ENCODE measurements at places on chromosomes 6 and 20.
A peak's percentile ranks its signal among the peaks of the same experiment; 100 is the strongest.

GRCh38 chr6:126429866-126430265, 90.0 kb downstream of the CENPW start:
- DNase-seq = no peak

DNA sequence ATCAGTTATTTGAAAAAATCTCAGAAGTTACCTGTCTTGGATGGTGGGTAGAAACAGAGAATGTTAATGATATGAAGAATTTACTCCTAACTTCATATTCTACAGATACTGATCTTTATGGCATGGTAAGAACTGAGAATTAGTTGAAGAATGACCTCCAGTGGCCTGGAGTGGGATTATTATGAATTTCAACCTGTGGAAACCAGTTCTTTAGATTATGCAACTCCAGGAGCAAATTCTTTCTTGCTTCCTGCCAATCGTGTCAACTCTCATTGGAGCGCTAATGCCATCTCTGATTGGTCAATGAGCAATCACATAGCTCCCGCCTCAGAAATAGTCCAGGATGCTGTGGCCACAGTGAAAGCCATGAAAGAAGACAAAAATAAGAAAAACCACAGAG, 40.6 kb downstream of the LYRM2 start:
- no peak for DNase-seq

DNA sequence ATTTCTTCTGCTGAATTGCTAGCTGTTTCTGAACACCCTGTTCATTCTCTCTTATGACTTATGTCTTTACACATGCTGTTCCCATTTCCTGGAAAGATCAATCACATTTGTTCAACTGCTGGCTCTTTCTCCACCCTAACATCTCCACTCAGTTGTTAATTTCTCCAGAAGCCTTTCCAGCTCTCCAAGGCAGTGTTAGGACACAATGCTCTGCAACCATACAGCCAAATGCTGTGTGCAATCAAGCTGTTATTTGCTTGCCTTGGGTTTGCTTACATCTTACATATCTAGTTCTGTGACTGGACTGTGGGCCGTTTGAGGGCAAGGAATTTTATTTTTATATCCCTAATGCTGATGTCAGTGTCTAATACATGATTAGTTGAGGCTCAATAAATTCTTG, 24.2 kb upstream of the CITED2 start:
- DNase-seq = no peak

GRCh38 chr6:141117874-141118273, 1014.9 kb upstream of the GJE1 start:
- no peak for DNase-seq

DNA sequence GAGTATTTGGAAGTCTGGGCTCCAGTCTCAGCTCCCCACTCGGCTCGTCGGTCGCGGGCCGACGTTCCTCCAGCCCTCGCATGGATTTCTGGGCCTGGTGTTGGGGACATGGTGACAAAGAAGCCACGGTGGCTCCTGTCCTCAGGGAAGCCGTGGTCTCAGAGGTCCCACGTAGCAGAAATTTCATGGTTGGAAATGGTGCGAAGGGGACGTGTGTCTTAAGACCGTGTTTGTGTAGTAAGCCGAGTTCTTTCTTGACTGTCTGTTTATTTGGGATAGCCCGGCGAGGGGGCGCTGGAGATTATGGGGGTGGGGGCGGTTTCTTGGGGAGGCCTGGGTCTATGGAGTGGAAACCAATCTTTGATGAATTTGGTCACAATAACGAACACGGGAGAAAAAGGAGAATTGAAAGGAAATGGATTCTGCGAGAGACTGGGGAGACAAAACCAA, 23.5 kb upstream of the MAP3K7 start:
- no peak for DNase-seq

- no peak for DNase-seq
Measured at GRCh38 chr6:56580271-56580670, 62.4 kb downstream of the DST start.

DNA sequence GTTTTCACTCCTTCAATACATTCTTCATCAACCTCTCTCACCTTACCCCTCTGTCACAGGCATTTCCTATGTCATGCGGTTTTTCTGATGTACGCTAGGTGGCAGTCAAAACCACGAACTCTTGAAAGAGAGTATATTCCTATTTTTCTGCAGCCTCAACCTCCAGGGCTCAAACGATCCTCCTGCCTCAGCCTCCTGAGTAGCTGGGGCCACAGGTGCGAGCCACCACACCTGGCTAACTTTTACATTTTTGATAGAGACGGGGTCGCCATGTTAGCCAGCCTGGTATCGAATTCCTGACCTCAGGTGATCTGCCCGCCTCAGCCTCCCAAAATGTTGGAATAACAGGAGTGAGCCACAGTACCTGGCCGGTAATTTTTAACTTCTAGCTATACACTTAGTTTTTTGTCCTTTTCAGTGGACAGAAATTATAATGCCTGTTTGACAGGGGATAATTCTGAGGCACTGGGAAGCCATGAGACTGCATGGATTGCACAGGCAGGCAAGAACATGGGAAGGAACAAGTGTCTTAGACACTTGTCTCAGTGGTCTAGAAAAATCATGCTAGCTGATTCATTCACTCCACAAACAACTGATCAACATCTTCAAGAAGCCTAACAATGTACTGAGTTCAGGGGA, 22.5 kb upstream of the HFE start:
- no peak for DNase-seq

GRCh38 chr20:54188132-54188849, 14.5 kb upstream of the CYP24A1 start:
- no peak for DNase-seq

DNA sequence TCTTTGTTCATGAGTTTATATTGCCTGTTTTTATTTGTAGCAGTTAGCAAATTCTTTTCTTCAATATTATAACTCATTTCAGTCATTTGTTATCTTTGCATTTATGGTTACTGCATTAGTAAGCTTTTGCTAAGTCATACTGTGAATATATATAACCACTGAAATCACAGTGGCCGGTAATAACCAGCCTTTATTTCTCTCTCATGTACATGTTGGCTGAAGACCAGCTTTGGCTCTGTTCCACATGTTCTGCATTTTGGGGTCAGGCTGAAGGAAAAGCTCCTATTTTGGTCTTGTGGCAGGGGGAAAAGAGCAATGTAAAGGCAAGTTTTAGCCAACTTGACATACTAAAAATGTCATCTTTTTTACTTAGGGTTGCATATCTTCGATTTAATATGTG, 276.3 kb downstream of the BCKDHB start:
- DNase-seq = peak; percentile 67

DNA sequence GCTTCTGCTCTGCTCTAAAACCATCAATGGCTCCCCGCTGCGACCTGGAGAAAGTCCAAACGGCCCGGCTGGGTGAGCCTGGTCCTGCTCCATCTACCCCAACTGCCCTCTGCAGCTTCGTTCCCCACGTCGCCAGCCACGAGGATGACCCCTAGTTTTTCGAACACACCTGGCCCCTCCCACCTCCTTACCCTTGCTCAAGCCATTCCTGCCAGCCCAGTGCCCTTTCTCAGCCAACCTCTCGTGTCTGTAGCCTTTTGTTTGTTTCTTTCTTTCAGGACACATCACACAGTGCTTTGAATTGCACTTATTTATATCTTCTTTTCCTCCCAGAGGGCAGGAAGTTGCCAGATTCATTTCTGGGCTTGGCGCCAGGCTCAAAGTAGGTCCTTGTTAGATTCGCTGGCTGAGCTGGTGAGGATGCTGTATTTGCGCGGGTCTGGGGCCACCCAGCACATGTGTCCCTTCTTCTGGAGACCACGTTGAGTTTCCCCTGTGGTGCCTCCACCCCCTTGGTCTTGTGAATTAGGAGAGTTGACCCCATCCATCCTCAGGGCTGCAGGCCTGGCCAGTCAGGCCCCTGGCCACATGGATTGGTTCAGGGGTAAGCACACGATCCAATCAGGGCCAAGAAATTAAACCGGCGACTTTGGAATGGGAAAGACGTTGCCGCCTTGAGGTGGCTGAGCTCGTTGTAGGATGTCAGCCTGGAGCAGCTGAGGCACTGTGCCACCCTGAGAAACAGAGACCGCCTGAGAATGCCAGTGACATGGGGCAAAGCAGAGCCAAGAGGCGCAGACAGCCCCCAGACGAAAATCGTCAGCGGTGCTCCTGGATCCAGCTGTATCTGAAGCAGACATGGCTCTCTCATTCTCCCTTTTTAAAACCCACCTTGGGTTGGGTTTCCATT, 156.0 kb downstream of the CEBPB start:
- peak; percentile 77 for DNase-seq

DNA sequence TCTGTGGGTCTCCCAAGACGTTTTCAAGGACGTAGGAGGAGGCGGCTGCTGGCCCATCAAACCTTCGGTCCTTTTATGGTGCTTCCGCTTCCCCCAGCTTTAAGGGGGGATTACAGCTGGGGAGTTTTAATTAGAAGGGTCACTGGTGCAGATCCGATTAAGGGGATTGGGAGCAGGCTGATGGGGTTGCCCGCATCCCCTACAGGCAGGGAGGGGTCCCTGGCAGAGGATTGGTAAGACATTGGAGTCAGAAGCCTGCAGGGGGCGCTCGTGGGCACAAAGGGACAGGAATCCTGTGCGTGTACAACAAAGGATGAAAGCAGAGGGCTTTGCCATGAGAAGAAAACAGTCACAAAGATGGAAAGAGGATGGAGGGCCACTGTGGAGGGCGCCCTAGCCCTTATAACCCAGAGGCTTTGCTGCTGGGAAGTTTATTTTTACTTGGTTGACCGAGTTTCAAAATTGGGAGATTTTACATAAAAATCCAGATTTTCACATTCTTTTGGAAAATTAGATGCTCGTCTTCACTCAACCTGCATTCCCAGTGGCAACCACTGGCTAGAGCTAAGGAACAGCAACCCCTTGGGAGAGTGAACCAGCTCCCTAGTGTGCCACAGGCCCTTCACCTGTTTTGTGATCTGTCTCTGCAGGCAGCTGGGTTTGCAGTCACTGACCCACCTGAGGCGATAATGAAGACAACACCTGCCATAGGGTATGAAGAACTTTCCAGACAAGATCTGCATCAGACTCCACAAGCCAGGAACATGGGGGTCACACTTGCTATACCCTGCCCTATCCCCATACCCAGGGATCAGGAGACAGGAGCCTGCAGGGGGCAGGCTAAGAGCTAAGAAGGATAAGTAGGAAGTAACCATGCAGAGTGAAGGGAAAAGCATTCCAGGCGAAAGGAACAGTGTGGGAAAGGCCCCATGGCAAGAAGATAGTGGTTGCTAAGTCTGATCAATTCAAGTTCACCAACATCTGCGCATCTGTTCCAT, 97.7 kb downstream of the KCNB1 start:
- no peak for DNase-seq

DNA sequence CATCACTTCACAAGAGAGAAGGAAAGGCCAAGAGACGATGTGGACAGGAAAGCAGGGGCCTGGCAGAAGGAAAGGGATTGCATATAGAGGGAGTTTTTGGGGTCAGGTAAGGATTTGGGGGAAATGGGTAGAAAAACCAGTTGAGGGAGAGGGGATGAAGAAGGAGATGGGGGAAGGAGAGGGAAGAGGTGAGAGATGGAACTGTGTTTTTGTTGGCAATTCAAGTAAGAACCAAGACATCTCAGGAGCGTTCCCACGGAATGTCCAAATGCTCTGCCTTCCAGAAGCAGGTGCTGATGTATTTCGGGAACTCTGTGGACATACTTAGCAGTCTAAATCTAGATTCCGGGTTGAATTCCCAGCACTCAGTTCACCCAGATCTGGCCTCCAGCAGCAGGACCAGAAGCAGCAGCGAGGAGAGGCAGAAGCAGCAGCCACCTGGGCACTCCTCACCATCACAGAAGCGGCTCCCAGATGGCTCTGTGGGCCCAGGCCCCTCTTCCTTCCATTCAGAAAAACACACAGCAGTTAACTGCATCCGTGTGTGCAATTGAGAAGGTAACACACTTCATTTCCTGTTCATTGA, 88.8 kb downstream of the DZANK1 start:
- no peak for DNase-seq

DNA sequence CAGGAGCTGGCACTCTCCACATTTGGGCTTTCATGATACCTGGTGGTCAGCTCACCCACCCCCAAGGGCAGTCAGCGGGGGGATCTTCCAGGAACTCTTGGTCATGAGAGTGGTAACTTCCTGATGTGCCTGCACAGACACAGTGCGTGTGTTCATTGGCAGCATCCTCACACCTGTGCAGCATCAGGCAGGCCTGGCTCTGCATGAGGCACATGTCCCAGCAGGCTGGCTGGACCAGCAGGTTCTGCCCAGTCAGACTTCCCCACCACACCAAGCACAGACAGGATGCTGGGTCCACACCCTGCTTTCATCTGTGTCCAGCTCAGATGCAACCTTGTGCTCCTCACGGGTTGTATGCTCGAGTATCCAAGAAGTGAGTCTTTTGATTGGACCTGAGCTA, 15.7 kb upstream of the UNC93A start:
- DNase-seq = no peak

GRCh38 chr6:159996626-159997497, 28.0 kb downstream of the IGF2R start:
- DNase-seq = no peak

DNA sequence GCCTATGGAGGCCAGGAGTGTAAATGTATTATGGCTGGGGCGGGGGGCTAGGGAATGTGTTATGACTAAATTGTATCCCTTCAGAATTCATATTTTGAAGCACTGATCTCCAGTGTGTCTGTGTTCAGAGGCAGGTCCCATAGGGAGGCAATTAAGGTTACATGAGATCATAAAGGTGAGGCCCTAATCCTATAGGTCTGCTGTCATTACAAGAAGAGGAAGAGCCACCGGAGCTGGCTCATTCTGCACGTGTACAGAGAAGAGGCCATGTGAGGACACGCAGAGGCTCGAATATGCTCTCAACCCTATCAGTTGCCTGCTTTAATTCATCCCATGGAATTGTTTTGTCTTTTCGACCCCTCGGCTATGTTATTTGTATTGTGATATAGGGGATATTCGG, 76.9 kb downstream of the VTA1 start:
- no peak for DNase-seq

- DNase-seq = no peak
Measured at GRCh38 chr6:83008626-83009025, 57.0 kb downstream of the UBE3D start.

DNA sequence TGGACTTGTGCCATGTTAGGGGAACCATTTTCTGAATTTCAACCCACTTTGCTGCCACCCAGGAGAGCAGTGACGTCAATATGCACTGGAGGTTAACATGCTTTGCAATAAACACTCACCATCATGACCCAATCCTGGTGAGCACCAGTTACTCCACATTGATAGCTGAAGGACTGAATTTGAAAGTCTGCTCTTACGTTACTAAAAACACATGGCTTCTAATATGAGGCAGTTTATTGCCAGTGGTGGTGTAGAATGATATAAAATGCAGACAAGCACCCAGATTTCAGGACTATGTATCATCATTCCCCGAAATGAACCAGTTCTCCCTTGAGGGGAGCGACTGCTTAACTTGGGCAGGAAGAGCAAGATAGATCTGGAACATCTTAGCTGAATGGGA, 23.8 kb downstream of the RFPL4B start:
- DNase-seq = no peak

GRCh38 chr20:61556111-61556510, 304.1 kb downstream of the CDH4 start:
- peak; percentile 88 for DNase-seq
